Activated CD4-positive, alpha-beta T cell treated with anti-CD3 and anti-CD28 coated beads, Interleukin-2, amount 50 U/mL, for 24 hours (primary cell): ENCODE measurements at places on chromosomes 4 and X.

DNA sequence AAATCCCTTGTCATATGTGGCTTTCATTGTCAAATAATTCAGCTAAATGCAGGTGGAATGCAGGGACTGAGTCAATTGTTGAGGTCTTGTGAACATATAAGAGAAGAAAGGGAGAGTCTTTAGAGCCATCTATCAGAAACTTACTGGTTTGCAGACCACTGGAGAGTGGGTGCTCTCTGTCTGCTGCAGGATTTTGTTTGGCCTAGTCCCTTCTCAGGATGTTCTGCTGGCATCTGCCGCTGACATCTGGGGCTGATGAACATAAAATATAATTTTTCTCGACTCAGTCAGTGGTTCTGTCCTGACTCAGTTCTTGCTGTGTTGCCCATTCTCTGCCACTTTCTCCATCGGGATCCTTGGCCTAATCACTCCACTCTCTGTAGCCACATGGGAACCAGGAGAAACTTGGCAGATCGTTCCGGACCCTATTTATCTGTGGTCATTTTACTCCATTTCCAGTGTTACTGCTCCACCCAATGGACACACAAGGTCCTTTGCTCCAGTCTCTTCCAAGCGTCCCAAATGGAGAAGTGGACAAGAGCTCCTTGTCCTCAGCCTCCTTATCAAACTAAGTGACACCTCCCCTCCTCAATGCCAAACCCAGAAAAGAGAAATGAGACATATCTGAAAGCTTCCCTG lies 436.2 kb downstream of the FAT4 start:
- no peak for DNase-seq

DNA sequence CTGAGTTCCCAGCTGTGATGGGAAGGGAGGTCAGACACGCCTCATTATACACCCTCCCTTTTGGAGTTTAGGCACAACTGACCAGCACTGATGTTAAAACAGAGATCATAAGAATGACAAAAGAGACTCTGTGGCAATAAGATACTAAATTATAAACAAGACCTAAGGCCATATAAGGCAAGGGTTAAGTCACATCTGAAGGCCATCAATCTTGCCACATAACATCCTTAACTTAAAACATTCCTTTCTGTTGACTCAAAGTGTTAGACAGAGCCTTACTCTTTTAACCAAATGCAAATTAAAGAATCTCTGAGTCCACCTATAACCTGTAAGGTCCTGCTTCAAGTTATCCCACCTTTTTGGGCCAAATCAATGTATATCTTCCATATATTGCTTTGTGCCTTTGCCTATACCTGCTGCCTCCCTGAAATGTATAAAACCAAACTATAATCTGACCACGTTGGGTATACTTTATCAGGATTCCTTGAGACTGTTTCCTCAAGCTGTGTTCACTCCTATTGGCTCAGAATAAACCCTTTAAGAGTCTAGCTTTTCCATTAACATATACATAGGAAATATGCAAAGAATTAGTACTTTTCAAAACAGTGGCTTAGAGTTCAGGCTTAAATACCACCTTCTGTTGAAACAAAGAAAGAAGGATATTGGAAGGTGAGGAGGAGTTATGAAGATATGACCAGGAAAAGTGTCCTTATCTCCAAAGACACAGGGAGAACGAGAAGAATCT lies 214.4 kb upstream of the PPP1R2C start:
- DNase-seq = no peak

DNA sequence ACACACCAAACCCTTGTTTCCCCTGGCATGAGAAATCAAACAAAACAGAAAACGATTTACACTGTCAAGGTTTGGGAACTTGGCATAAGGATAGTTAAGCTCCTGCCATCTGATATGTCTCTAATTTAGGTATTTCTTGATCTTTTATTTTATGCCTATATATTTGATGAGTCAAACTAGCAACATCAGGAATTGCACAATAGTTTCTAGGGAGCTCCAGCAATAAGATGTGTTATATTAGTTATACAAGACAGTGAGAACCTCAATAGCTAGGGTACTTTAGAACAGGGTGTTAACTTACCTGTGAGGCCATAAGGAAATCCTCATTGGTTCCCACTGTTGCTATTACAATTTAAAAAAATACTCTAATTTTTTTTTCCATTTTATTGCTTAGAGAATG lies 474.2 kb downstream of the GBA3 start:
- DNase-seq = no peak

GRCh38 chrX:71098302-71098701 lies 2.7 kb downstream of the FOXO4 start:
- no peak for DNase-seq

- no peak for DNase-seq
These were observed 16.7 kb upstream of the PPA2 start for GRCh38 chr4:105490523-105490922.

GRCh38 chr4:30862196-30862595 lies 142.0 kb downstream of the PCDH7 start:
- DNase-seq = no peak

DNA sequence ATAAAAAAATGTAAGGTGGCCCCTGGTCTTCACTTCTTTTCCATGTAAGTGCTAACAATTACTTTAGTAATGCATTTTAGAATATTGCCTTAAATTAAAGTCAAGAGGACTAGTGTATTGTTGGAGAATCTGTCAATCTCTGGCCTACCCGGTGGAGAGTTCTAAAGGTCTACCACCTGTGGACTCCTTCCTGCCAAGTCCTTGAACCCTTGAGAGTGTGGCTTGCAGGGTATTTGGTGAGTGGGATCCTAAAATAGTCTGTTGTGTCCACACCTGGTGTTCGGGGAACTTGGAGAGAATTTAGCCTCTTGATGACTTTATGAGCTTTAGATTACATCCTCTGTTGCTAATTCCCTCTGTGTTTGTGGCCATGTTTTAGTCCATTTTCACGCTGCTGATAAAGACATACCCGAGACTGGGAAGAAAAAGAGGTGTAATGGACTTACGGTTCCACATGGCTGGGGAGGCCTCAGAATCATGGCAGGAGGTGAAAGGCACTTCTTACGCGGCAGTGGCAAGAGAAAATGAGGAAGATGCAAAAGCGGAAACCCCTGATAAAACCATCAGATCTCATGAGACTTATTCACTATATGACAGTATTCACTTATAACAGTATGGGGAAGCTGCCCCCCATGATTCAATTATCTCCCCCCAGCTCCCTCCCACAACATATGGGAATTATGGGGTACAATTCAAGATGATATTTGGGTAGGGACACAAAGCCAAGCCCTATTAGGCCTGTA lies 23.8 kb downstream of the DDIT4L start:
- no peak for DNase-seq

- no peak for DNase-seq
These were observed at the start of gene SOX3 for GRCh38 chrX:140504371-140505324. Gene SOX3, minus strand, starts transcription at chrX:140505069. Its CDS starts 9 bp downstream, at chrX:140505060.

DNA sequence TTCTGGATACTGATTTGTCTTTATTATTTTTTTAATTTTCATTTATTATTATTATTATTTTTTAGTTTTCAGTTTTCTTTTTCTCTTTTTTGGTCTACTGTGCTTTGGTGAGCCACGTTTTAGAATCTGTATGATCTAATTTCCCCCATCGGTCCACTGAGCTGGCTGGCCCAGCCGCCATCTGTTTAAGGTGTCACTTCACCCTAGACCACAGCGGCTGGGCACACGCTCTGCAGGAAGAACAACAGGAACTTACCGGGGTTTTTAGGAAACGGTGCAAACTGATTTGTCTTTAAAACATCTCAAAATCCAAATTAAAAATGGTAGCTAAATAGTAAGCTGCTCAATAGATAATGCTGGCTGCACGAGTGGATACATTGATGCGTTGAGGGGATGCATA lies 48.8 kb upstream of the AMOT start:
- DNase-seq = no peak

DNA sequence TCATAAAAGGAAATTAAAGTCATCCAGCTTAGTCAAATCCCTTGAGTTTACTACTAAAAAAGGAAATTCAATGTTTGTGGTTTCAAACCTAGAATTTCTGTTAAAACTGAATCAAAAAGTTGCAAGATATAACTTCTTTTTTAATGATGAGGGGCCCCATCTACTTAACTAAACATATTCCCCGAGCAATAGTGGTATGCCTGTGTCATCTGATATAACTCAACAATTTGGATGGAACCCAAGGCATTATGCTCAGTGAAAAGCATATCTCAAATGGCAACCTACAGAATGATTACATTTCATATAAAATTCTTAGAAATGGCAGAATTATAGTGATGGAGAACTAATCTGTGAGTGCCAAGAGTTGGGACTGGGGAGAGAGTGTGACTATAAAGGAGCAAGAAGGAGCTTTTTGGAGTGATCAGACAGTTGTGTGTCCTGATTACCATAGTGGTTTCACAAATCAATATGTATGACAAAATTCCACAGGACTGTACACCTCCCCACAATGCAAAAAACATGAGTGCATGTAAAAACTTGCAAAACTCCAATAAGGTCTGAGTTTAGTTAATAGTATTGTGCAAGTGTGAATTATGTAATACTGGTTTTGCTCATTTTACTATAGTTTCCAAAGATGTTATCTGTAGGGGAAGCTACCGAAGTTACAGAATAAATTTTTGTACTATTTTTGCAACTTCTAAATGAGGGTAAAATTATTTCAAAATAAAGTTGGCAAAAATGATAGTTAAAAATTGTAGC lies 323.2 kb downstream of the ARHGAP24 start:
- DNase-seq = no peak

GRCh38 chr4:107304699-107305286 lies 268.7 kb upstream of the DKK2 start:
- DNase-seq = no peak

GRCh38 chr4:67615119-67615518 lies 56.6 kb downstream of the STAP1 start:
- DNase-seq = no peak

GRCh38 chr4:133149932-133150471 lies 908 bp downstream of the PCDH10 start:
- DNase-seq = no peak

DNA sequence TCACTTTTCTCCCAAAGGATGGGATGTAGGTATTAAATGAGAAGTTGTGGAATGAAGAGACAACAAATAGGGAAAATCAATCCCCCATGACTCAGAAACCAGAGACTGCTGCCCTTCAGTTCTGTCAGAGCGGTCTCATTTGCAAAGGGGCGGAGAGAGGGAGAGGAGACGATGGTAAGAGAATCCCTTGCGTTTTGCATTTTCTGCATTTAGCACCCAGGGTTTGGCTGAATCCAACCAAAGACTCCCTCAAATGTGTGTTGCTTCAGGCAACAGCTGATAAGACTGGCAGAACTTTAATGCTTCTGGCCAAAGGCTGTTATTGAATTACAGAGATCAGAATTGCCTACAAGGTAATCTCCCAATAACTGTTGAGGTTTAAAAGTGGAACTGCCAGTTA lies 230.2 kb downstream of the EVC2 start:
- DNase-seq = no peak

- no peak for DNase-seq
These were observed 880.6 kb upstream of the FRG1 start for GRCh38 chr4:189060104-189060503.

DNA sequence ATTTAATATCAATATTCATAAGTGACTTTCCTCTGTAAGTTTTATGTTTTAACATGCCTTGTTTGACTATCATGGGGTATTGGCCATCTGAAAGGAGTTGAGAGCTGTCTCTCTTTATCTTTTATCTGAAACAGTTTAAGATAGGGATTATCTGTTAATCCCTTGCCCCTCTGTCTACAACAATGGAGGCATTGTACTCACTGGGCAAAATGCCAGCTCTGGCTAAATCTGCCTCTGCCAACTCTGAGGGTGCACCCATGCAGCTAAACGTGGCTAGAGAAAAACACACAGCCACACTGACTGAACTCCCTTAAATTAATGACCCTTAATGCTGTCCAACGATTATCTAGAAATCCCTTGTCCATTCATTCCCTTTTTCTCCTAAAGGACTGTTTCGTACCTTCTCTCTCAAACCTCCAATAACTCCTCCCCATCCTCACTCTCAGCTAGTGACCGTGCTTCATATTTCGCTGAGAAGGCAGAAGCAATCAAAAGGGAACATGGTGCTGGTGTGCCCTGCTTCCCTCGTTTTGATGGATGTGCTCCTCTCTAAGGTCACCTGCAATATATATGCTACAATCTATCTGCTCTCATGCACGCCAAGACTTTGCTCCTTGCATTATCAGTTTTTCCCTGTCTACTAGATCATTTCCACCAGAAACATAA lies 10.3 kb downstream of the PHKA2 start:
- no peak for DNase-seq

- DNase-seq = no peak
These were observed 9.6 kb downstream of the BMP3 start for GRCh38 chr4:81040012-81040659.

GRCh38 chrX:13345037-13345436 lies 25.2 kb upstream of the ATXN3L start:
- no peak for DNase-seq

DNA sequence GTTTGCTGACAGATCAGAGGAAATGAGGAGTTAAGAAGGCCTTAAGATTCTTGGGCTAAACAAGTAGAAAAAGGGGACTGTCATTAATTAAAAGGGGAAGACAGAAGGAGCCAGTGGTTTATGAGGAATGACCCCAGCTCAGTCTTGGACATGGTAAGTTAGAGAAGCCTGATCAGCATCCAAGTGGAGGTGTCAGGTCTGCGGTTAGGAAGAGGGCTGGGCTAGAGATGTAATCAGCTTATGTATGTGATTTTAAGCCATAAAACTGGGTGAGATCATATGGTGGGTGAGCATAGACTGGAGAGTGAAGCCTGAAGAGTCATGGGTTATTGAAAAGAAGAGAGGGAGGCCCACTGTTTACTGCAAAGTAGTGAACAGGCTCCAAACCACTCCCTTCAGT lies 246.1 kb downstream of the NR3C2 start:
- DNase-seq = no peak

GRCh38 chrX:19512961-19513360 lies 2.3 kb downstream of the MAP3K15 start:
- no peak for DNase-seq

GRCh38 chr4:121462660-121463261 lies 81.9 kb upstream of the QRFPR start:
- no peak for DNase-seq

- no peak for DNase-seq
These were observed 24.8 kb downstream of the SPRY1 start for GRCh38 chr4:123421227-123421936.

DNA sequence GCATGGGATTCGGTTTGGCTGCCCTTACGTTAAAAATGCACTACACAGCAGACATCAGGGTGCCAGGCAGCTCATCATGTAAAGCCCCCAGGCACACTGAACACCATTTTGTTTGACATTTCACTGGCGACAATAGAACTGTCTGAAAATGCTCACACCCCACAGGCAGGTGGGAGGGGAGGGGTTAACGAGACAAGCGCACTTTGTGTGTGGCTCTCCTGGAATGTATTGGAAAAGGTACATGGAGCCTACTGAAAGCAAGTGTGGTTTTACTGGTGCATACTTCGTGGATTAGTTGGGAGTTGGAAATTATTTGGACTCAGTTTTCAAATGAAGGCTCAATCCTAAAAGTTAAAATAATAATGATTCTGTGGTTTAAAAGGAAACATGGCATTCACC lies 31.6 kb upstream of the PPARGC1A start:
- no peak for DNase-seq

GRCh38 chr4:44422912-44423311 lies 25.7 kb downstream of the KCTD8 start:
- DNase-seq = no peak

GRCh38 chr4:100421361-100421978 lies 96.4 kb downstream of the EMCN start:
- no peak for DNase-seq

- DNase-seq = no peak
These were observed 50.6 kb downstream of the TBL1X start for GRCh38 chrX:9515489-9515888.

- DNase-seq = no peak
These were observed 977 bp upstream of the RBBP7 start for GRCh38 chrX:16870862-16871815.
